Right ventricle myocardium superior (tissue), 1 donor: ENCODE measurements at places on chromosomes 2 and 18. TPM values are rescaled to one million over a fixed set of nuclear protein-coding genes. Genes with fewer than 3 reads are reported as not detected.

DNA sequence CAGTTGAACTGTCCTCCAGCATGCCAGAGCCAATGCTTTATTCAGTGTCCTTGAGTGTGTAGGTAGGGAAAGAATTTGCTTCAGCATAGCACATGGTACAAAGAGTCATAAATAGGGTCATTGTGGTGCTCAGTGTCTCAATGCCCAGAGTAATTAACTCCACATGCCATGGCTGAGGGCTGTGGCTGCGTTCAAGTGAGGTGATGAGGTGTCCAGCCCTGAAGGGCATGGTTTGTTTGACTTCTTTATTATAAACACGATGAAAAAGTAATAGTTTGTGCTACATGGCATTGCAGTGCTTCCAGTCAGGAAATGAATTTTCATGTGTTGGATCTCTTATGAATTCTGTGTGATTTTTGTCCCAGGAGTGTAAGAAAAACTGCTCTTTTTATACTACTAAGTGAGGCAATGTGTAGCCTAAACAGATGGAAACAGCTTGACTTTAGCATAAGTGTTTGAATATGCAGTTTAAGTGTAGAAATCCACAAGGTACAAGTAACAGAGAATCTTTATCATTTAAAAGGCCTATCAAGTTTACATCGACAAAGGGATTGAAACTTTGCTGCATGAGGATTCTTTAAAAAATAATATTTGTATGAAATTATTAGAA, 507.9 kb upstream of the CDH2 start:
- no peak for DNase-seq

GRCh38 chr2:197822333-197822732, 17.9 kb downstream of the PLCL1 start:
- no peak for DNase-seq

DNA sequence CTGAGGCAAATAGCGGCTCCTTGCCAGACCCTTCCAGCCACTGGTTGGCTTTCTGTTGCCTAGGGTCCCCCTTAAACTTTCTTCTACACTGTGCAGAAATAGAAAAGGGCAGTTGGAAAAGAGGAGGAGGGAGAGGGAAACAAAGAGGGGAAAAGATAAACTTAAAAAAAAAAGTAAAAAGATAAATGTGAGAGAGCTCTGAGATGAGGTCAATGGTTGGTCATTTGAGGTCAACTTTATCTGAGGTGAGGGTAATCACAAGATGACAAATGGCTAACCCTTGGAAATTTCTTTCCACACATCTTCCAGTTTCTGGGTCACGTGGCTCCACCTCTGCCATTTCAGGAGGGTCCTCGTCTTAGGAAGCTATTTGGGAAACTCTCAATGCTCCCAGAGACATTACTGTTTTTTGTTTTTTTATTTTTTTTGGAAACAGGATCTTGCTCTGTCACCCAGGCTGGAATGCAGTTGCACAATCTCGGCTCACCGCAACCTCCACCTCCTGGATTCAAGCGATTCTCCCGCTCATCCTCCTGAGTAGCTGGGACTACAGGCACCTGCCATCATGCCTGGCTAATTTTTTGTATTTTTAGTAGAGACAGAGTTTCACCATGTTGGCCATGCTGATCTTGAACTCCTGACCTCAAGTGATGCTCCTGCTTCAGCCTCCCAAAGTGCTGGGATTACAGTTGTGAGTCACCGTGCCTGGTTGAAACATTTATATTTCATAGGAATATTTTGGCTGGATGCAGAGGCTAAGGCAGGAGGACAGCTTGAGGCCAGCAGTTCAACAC, 199.9 kb downstream of the TGIF1 start:
- no peak for DNase-seq

- no peak for DNase-seq
These were observed 17.7 kb upstream of the HNRNPLL start for GRCh38 chr2:38620282-38620977.

DNA sequence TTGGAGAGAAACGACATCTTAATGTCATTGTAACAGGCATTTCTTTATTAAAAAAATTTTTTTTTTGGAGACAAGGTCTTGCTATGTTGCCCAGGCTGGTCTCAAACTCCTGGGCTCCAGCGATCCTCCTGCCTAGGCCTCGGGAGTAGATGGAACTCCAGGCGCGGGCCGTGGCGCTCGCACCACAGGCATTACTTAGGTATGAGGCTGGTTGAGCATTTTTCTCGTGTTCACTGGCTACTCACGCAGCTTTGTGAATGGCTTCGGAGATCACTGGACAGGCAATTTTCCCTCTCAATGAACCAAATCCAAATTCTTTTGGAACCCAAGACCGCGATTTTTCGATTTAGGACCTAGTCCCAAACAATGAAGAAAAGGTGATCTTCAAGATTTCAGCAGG, 795 bp upstream of the TCF7L1 start:
- peak; percentile 53 for DNase-seq

The MEMO1 gene
- 43.8 TPM for total RNA-seq
